ENCODE measurements at places on chromosomes 6 and 20.
A peak's percentile ranks its signal among the peaks of the same experiment; 100 is the strongest.

DNA sequence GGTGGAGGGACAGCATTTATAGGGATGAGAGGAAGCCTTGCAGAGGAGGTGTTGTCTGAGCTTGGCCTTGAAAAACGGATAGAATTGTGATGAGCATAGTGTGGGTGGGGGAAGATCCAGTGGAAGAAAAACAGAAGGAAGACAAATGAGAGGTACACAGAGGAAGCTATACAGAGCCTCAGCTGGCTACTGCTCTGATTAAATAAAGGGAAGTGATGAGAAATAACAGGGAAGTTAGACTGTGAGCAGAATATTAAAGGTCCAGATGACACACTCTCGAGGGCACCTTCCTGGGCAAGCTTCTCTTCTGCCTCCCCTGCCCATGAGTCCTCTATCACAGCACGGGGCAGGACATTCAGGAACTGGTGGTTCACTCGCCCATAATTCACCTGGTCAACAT is 182.3 kb downstream of the KIF16B start:
- no peak for DNase-seq

DNA sequence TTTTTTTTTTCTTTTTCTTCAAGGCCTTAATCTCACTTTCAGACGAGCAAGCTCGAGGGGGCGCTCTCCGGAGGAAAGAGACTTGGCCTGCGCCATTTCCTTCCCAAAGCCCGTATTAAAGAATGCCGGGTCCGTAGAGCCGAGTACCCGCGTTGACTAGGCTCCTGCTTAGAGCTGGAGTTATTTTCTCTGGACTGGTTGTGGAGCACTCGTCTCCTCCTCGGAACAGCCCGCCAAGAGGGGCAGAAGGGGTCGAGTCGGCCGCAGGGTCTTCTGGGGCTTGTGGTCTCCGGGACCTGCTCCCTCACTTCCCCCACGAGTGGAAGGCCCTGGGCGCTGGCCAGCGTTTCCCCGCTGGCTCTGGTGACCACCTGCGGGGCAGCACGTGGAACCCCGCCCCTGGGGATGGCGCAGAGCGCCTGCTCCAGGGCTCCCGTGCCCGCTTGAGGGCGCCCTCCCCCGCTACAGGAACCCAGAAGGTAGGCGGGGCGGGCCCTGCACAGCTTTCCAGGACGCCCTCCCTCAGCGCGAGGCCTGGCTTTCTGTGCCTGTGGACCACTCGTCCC is 2.7 kb upstream of the MEI4 start:
- DNase-seq = peak; percentile 4

DNA sequence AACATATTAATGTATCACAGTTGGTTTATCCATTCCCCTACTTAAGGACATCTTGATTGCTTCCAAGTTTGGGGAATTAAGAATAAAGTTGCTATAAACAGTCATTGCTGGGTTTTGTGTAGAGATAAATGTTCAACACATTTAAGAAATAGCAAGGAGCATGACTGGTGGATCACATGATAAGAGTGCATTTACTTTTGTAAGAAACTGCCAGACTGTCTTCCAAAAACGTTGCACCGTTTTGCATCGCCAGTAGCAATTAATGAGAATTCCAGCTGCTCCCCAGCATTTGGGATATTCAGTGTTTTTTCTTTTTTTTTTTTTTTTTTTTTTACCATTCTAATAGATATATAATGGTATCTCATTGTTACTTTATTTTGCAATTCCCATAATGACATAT is 695.7 kb upstream of the GJE1 start:
- no peak for DNase-seq

DNA sequence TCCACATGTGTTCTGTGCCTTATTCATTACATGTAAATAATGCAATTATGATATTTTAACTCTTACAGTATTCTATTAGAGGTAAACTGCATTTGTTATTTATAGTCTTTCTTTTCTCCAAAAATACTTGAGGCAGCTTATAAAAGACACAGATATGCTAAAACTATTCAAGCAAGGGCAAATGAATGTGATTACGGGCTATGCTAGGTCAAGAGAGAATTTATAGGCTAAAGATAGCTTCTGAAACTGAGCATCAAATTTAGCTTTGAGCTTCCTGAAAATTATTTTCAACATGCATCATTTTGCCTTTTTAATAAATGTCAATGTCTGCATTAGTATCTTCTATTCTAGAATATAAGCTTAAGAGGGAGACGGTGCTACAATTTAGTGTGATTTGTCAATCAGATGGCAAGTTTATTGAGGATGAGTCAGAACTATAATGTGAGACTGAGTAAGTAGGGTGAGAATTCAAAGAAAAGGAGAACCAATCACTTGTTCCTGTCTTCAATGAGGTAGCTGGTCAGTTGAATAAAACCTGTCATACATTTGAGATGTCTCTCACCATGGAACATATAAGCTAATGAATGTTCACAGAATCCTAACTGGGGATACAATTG is 669.4 kb upstream of the CITED2 start:
- DNase-seq = no peak

DNA sequence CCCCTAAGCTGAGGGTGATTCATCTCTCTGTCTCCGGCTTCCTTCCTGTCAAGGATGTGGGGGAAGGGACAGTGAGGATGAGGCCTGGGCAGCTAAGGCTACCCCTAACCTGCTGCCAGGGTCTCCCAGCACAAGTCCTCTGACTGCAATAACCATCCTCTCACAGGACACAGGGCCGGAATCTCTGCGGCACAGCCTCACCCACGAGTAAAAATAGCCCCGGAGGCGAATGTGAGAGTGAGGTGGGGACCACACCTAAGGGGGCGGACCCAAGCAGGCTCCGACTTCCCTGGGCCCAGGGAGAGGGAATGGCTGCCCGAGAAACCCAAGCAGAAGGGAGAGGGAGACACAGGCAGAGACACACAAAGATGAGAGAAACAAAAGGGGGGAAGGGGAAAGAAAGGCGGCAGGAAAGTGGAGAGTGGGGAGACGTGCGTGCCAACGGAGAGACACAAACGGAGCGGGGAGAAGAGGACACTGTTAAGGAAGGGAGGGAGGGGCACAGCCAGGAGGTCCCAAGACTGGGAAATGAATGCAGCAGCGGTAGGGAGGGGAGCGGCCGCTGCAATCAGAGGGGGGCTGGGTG is 1.4 kb downstream of the CLIC1 start:
- DNase-seq = no peak

- no peak for DNase-seq
These were observed 29.1 kb downstream of the TMEM170B start for GRCh38 chr6:11566609-11567008.

DNA sequence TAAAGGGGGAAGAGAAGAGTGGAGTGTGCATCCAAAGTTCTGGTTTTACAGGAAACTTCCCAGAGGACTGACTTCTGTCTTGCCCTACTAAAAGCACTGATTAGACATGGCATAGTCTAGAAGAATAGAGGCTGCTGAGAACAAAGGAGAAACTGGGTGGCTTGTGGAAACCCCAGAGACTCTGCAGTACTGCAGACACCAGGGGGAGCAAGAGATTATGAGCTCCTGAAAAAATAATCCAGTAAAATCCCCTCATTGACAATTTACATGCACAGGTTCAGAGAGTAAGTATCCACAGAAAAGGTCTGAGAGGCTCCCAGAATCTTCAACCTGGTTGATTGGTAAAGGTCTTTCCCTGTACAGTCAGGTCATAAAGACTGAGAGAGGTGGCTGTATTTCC is 48.7 kb upstream of the CLVS2 start:
- no peak for DNase-seq

GRCh38 chr6:165245287-165245686 is 64.1 kb downstream of the C6orf118 start:
- no peak for DNase-seq

All from Panc1 (cell line).